ENCODE measurements at places on chromosomes 2 and 18. TPM values are rescaled to one million over a fixed set of nuclear protein-coding genes. Genes with fewer than 3 reads are reported as not detected.

The POTEC gene
- 0.88 TPM for total RNA-seq

The GNLY gene
- total RNA-seq: not detected

The PDE1A gene
- not detected for total RNA-seq

The MZT2A gene
- 193 TPM for total RNA-seq

The ABCG5 gene
- total RNA-seq: not detected

The SPR gene
- 36.2 TPM for total RNA-seq

The NOSTRIN gene
- total RNA-seq: 0.50 TPM

The RND3 gene
- total RNA-seq: 61.4 TPM

Data from A375 (cell line).